ENCODE measurements at places on chromosomes 6 and 20.

GRCh38 chr6:63014290-63014689 lies 197.0 kb upstream of the FKBP1C start:
- peak; percentile 10 for DNase-seq

GRCh38 chr6:51529240-51529639 lies 558.2 kb downstream of the PKHD1 start:
- no peak for DNase-seq

DNA sequence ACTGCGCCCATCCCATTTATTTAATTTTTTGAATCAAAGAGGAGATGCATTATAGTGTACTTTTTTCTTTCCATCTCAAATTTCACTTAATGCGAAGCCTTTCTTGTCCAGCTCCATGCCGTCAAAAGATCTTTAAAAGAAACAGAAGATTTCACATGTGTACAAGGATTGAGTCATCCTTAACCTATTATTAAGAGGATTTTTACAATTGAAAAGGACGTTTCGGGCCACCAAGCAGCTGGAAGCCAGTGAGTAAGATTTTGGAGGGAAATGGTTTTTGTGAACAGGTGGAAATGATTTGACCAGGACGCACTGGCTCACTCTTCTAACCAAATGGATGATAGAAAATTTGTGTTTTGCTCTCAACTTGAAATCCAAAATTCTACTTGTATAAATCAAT lies 15.1 kb upstream of the CCDC170 start:
- DNase-seq, result no peak

- peak; percentile 87 for DNase-seq
Measured at GRCh38 chr20:58436868-58437645, 48.0 kb downstream of the VAPB start.

DNA sequence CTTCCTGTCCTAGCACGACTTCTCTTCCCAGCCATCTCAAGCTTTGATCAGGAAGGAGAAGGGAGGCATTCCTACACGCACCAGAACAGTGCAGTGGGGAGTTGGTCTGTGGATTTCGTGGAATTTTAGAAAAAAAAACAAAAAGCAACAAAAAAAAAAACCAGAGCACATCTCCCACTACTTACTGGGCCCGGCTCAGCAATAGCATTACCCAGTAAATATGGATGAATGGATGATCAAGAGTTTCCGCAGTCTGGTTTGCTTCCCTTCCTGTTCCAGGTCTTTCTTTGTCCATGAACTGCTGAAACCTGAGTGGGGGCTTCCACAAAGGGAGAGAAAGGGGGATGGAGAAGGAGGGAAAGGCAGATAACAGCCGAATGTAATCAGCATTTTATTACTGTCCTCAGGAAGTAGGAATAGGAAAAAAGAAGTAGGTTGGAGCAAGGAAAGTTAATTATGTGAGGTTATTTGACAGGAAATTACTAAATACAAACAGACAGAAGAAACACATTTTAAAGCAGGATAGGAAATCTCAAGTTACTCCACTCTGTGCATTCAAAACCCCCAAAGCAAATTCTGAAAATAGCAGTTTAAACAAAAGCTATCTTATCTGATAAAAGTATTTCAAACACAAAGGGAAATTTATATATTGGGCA lies 349.0 kb downstream of the PRL start:
- no peak for DNase-seq

DNA sequence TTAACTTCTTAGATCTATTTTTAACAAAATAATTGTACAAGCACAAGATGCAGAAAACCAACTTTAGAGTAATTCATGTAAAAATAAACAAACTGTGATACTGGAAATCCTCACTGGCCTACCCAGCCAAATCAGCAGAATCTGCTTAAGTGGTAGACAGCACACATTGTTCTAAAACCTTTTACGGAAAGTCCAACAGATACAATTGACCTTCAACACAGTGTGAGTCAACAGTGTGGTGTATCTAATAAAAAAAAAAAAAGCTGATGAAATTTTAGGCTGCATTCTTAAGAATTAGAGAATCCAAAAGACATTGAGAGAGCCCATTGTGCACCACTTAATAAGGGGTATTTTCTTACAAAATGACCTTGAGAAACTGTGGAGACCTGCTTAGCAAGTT lies 174.5 kb downstream of the COL21A1 start:
- DNase-seq, result no peak

DNA sequence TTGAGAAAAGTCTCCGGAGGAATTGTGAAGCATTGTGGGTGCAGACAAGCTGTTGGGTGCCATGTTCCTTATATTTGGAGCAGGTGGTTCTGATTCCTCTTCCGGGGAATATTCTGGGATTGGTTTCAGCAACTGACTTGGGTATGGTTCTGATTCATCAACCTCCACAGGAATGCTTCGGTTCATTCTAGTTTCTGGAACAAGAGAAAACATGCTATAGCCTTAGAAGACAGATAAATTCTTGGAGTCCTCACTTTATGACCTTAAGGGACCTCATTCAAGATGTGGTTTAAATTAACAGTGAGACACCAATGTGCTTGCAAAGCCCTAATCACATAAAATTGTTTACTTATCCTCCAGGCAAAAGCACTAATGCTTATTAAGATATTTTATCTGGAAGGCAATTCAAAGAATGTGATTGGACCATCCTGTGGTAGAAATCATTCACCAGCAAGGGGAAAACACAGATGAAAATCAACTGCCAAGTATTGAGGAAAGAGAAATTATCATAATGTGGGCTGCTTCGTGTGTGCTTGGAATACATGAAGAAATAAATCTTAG lies 13.7 kb downstream of the TRAF3IP2 start:
- DNase-seq, result no peak

GRCh38 chr6:159973951-159974350 lies 5.1 kb downstream of the IGF2R start:
- peak; percentile 76 for DNase-seq

- no peak for DNase-seq
Measured at GRCh38 chr6:35703554-35703953, 14.8 kb upstream of the FKBP5 start.

- no peak for DNase-seq
Measured at GRCh38 chr20:18943542-18943941, 130.0 kb downstream of the SCP2D1 start.

DNA sequence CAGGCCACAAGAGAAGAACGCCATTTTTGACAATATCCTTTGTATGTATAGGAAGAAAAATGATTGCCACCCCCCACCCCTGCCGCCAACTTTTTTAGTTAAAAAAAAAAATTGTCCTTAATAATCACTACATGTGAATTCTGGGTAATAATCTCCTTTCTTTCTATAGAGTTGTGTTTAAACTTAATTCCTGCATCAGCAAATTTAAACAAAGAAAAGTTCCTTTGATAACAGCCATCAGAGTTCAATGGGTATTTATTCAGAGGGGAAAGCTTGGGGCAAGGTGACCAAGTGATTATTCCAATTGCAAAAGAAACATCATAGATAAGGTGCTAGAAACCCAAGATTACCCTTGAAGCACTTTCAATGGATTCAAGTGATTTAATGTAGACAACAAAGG lies 47.0 kb downstream of the GCLC start:
- DNase-seq, result no peak

DNA sequence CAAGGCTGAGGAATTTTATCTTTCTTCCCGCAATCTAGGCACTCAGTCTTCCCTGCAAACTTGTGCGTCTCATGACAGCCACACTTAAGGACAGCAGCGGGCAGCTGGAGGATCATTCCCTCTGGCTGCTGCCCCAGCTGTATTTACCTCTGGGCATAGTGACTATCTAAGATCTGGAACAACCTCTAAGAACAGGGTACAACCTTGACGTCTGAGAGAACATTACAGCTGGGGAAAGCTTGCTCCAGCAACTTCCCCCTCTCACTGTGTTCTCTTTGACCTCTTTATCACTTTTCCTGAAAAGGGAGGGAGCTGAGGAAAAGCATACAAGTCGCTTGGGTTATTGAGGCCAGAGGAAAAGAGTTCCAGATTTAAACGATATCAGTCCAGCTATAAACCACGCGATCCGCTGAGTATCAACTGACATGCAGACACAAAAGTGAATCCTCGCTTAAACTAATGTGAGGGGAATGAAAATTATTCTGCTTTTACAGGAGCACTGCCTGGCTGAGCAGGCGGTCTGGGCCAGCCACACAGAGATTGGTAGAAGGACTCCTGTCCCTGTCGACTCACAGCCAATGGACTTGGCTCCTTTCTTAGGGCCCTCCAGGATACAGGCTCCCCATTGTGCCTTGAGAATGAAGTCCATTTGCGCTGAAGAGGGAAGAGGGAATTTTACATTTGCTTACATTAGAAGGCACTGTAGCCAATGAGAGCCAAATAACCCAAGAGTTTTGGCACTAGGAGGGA lies 153.3 kb downstream of the QRSL1 start:
- DNase-seq, result peak; percentile 55

- no peak for DNase-seq
Measured at GRCh38 chr20:37880726-37881591, 22.0 kb upstream of the VSTM2L start.

GRCh38 chr6:3884007-3884745 lies 35.0 kb downstream of the FAM50B start:
- peak; percentile 81 for DNase-seq

DNA sequence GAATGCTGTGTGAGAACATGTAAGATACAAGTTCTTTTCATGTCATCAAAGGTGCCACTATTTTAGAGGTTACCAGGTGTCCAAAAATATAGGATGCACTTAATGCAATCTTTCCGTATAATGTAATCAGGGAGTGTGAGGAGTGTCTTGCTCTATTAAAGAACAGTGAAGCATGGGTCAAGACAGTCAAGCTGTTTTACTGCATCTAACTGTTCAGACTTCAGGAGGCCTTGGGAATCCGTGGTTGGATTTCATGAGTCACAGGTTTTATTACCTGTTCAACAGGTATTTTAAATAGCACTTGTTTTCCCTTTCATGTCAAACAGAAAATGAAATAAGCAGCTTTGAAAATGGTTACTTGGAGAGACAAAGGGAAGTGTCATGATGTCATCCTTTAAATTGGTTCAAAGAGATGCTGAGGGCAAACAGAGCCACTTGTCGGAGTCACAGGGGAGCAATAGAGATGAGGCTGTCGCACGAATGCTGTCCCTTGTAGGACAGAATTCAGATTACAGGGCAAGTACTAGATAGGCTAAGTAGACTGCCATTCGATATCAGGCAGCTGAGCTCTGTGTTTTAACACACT lies 621.5 kb downstream of the QKI start:
- DNase-seq, result peak; percentile 74

- DNase-seq, result no peak
Measured at GRCh38 chr6:140601021-140601808, 1226.8 kb upstream of the CITED2 start.

DNA sequence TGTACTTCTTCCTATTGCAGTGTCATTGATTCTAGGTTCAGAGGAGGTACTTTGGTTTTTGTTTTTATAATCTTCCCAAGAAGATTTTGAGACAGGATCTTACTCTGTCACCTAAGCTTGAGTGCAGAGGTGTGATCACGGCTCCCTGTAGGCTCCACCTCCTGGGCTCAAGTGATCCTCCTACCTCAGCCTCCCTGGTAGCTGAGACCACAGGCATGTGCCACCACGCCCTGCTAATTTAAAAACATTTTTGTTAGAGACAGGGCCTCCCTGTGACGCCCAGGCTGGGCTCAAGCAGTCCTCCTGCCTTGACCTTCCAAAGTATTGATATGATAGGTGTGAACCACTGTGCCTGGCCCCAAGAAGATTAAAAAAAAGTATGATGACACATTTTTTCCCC lies 3.4 kb upstream of the SLC17A5 start:
- DNase-seq, result peak; percentile 19

- DNase-seq, result peak; percentile 77
Measured at GRCh38 chr6:136546331-136546730, 3.9 kb downstream of the MAP7 start.

DNA sequence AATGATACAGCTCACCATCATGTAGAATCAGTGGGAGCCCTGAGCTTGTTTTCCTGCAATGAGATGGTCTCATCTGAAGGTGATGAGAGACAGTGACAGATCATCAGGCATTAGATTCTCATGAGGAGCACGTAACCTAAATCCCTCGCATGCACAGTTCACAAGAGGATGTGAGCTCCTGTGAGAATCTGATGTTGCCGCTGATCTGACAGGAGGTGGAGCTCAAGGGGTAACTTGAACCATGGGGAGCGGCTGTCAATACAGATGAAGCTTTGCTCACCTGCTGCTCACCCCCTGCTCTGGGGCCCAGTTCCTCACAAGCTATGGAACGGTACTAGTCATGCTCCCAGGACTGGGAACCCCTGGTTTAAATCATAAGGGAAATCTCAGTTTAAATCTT lies 89.2 kb downstream of the THBS2 start:
- no peak for DNase-seq

DNA sequence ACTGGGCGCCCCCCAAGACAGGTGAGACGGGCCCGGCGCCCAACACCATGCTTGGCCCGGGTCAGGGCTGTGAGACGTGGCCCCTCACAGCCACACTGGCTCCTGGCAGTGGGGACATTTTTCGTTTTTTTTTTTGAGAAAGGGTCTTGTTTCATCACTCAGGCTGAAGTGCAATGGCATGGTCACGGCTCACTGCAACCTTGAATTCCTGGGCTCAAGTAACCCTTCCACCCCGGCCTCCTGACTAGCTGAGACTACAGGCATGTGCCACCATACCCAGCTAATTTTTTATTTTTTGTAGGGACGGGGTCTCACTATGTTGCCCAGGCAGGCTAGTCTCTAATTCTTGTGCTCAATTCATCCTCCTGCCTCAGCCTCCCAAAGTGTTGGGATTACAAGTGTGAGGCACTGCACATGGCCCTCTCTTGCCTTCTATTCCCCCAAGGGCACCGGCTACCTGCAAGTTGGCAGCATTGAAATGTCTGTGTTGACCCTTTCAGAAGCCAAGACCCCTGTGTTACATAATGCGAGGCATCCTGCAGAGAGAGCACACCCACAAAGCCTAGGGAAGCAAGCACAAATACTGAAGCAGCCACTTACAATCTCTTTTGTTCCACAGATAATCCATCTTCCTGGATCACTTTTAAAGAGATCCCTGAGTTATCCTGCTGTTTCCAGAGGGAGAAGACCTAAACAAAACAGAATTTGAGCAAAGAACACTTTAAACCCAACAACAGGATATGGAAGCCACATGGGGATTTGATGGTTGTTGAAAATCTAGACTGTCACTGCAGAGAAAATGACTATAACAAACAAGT lies 57.5 kb upstream of the SLC4A11 start:
- DNase-seq, result no peak

GRCh38 chr20:55830121-55830827 lies 175.0 kb downstream of the CBLN4 start:
- no peak for DNase-seq

GRCh38 chr6:168208402-168208801 lies 111.2 kb downstream of the DACT2 start:
- no peak for DNase-seq

DNA sequence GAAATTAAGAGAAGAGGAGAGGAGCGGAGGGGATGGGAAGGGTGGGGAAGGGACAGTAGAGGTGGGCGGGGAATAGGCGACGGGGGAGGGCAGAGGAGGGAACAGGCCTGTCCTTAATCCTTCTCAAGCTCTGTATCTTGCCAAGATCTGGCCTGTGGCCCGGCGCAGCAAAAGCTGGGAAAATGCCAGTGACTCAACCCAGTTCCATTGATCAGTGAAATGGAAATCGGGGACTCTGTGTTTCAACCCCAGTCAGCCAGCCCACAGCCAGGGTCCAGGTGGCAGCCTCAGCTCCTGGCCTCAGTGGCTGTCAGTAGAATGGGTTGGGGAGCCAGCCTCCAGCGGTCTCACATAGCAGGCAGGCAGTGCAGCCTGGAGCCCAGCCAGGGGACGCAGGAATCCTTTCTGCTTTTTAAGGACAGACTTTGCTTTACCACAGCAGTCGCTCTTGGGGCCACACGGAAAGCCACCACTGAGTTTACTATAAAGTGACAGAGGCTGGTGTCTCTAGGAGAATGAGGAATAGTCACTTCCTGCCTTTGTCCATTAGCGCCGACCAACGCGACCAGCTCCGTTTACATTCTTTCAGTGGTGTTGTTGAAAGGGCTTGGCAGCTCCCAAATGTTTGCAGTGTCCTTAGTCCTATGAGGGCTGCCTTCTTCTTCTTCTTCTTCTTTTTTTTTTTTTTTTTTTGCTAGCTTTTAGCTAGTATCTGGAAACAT lies 128.0 kb downstream of the RIN2 start:
- peak; percentile 57 for DNase-seq

Measured in kidney tubule cell (primary cell).